ENCODE measurements at places on chromosomes 4 and X.

DNA sequence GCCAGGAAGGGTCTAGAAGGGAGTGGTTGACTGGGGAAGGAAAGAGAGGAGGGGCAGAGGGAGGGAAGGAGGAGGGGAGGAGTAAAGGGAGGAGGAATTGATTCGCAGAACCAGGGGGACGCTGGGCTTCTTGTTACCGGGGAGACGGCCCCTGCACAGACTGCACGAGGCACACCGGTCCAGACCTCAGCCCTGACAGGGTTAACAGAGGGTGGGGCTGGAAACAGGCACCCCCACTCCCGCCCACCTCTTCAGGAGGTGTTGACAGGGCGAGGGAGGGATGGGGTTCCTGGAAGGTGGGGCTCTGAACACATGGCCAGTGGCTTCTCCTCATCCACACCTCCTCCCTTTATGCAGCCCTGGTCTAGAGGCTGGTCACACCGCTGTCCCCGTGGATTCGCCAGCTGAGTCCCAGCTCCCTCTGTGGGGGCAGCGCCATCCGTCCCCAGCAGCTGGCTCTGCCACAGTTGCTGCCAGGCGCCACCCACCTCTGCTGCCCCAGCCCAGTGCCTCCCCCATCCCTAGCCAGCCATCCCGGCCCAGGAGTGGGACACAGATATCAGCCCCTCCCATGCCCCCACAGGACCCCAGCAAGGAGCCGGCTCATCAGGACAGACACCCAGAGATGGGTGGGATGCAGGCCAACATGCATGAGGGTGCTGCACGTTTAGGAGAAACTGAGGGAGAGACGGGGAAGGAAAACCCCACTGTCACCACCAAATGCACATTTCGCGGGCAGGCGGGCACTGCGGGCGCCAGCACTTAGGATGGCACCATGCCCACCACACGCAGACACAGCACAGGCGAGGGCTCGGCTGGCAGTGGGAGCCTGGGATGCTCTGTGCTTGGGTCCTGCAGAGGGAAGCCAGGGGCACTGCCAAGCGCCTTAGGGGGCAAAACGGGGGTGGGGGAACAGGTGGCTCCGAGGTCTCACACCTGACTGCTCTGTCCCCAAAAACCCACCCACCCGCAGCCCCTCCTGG is 87.6 kb downstream of the ABLIM2 start:
- no peak for DNase-seq

GRCh38 chr4:78642934-78643333 is 91.4 kb downstream of the ANXA3 start:
- DNase-seq, result no peak

DNA sequence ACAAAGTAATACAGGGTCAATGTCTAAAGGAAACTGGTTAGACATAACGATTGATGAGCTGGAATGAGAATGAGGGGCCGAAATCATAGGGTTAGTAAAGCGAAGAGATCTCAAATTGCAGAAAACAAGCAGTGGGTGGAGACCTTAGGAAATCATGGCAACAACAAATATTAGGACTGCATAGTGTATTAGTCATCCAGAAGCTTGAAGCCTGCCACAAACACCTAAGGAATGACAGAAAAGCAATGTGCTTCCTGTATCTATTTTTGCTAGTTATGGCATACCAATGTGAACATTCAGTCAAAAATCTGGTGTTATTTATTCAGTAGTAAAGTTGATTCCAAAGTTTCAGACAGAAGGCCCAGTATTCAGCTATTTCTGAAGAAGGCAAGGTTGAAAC is 410.9 kb upstream of the CT83 start:
- no peak for DNase-seq

GRCh38 chrX:12791257-12792228 is at the start of gene PRPS2:
PRPS2 (plus strand) TSS chrX:12791412; CDS start chrX:12791498, 86 bp downstream.
- DNase-seq, result peak; percentile 53

GRCh38 chr4:72569719-72570235 is 756 bp upstream of the ADAMTS3 start:
- no peak for DNase-seq

- no peak for DNase-seq
These were observed 60.5 kb upstream of the MCUB start for GRCh38 chr4:109499513-109499912.

- DNase-seq, result no peak
These were observed 125.4 kb upstream of the EOLA2 start for GRCh38 chrX:150063674-150064073.

DNA sequence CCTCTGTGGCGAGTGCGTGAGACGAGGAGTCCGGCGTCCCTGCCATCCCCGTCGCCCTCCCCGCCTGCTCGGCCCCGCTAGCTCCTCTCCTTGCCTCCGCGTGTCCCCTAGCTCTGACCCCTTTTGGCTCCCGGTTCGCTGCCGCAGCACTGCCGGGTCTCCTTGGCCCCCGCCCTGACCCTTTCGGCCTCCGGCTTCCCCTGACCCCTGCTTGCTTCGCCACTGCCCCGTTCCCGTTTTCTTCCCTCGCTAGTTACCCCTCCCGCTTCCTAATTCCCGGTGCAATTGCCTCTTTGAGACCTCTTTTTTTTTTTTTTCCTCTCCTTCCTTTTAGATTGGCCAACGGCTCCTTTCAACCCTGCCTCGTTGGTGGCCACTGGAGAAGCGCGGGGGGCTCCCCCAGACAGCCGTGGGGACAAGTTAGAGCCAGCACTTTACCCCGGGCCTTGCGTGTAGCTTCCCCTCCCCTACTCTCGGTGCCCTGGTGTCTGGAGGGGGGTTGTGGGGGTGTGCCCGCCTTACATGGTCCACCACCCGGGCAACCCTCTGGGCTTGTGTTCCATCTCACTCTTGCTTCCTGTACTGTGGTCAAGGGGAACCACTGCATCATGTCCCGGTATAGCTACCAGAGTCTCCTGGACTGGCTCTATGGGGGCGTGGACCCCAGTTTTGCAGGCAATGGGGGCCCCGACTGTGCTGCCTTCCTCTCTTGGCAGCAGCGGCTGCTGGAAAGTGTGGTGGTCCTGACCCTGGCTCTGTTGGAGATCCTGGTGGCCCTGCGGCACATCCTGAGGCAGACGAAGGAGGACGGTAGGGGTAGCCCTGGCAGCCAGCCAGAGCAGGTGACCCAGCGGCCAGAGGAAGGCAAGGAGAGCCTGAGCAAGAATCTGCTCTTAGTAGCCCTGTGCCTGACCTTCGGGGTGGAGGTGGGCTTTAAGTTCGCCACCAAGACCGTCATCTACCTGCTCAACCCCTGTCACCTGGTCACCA is 548 bp downstream of the TMEM164 start:
- no peak for DNase-seq
